ENCODE measurements at places on chromosomes 11 and 22. TPM values are rescaled to one million over a fixed set of nuclear protein-coding genes. Genes with fewer than 3 reads are reported as not detected.

FDXACB1 gene
- 7.0 TPM for total RNA-seq

OR8B8 gene
- total RNA-seq: not detected

WT1 gene
- 4.4 TPM for total RNA-seq

KCNQ1 gene
- not detected for total RNA-seq

SIRT3 gene
- 10.4 TPM for total RNA-seq
